H1 (cell line): ENCODE measurements at places on chromosomes 3 and 15.
A peak's percentile ranks its signal among the peaks of the same experiment; 100 is the strongest.

- H3K36me3 ChIP-seq, result no peaks in the 10 kb centered on the region
- no peak for DNase-seq
- H3K27me3 ChIP-seq, result no peaks in the 10 kb centered on the region
- H3K4me1 ChIP-seq, result no peaks in the 10 kb centered on the region
Measured at GRCh38 chr3:56885453-56885852, 83.7 kb upstream of the ARHGEF3 start.

GRCh38 chr15:77851691-77852090 is 219.0 kb upstream of the LINGO1 start:
- no peak overlapping the region for H3K4me3 ChIP-seq
- DNase-seq, result no peak
- no peak overlapping the region for H3K27ac ChIP-seq
- H3K36me3 ChIP-seq, result no peaks in the 10 kb centered on the region

GRCh38 chr3:158350971-158351370 is 220.0 kb upstream of the MLF1 start:
- H3K4me3 ChIP-seq, result no peak overlapping the region
- H3K27ac ChIP-seq, result no peak overlapping the region
- H3K27me3 ChIP-seq, result no peaks in the 10 kb centered on the region
- H3K4me1 ChIP-seq, result no peaks in the 10 kb centered on the region

- H3K27me3 ChIP-seq, result peaks cover 6% of the 10 kb centered on the region
- no peak overlapping the region for H3K27ac ChIP-seq
- no peaks in the 10 kb centered on the region for H3K36me3 ChIP-seq
- peak overlapping the region; percentile 66 for H3K4me3 ChIP-seq
- DNase-seq, result peak; percentile 70
Measured at GRCh38 chr15:31327669-31328427, 1.2 kb downstream of the KLF13 start.

DNA sequence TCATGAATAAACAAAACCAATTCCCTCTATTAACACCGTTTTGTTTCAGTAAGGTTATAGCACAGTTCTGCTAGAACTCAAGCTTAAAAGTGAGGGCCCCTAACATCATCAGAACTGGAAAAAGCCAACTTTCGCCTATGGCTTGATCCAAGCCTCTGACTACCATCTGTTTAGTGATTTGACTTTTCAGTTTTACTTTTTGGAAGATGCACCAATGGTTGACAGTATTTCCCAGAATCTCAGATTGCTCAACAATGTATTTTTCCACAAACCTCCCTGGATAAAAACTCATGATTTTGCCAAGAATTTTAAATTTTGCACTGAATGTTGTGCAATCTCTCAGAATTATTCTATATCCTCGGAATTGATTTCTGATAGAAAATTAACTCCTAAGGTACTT is 190.7 kb downstream of the LSAMP start:
- H3K4me3 ChIP-seq, result no peak overlapping the region
- H3K27me3 ChIP-seq, result peaks cover 6% of the 10 kb centered on the region; the same call in 1 of the 2 replicates
- no peak overlapping the region for H3K27ac ChIP-seq
- peaks cover 12% of the 10 kb centered on the region; the same call in 1 of the 2 replicates for H3K4me1 ChIP-seq
- DNase-seq, result no peak

GRCh38 chr3:171350364-171350763 is 109.8 kb downstream of the TNIK start:
- H3K4me1 ChIP-seq, result peaks cover 2% of the 10 kb centered on the region
- H3K36me3 ChIP-seq, result no peaks in the 10 kb centered on the region
- no peak overlapping the region for H3K4me3 ChIP-seq
- no peak overlapping the region for H3K27ac ChIP-seq

GRCh38 chr3:153289334-153289808 is 127.3 kb downstream of the RAP2B start:
- DNase-seq, result no peak
- no peak overlapping the region for H3K4me3 ChIP-seq
- H3K27me3 ChIP-seq, result no peaks in the 10 kb centered on the region
- no peaks in the 10 kb centered on the region for H3K36me3 ChIP-seq
- no peak overlapping the region for H3K27ac ChIP-seq

- H3K27ac ChIP-seq, result no peak overlapping the region
- H3K4me3 ChIP-seq, result no peak overlapping the region
- DNase-seq, result no peak
- H3K36me3 ChIP-seq, result no peaks in the 10 kb centered on the region
- H3K4me1 ChIP-seq, result peaks cover 6% of the 10 kb centered on the region; the same call in 1 of the 2 replicates
Measured at GRCh38 chr3:197856199-197856816, 65.3 kb downstream of the LRCH3 start.

DNA sequence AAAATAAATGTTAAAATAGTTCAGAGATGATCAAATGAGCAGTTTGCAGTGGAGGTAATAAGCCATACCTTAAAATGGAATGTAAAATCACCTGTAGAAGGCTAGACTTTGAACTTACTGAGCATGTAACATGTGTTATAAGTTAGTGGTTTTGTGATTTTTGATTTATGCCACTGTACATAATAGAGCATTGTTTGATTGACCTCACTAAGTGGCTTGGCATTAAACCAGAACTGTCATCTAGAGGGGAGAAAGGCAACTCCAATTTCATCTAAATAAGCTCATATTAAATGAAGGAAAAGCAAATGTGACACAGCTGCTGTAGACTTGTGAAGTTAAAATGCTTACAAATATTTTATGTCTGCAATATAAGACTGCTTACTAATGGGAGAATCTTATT is 387.9 kb downstream of the ZIC1 start:
- H3K4me3 ChIP-seq, result no peak overlapping the region
- no peak for DNase-seq
- H3K4me1 ChIP-seq, result no peaks in the 10 kb centered on the region
- H3K36me3 ChIP-seq, result no peaks in the 10 kb centered on the region

DNA sequence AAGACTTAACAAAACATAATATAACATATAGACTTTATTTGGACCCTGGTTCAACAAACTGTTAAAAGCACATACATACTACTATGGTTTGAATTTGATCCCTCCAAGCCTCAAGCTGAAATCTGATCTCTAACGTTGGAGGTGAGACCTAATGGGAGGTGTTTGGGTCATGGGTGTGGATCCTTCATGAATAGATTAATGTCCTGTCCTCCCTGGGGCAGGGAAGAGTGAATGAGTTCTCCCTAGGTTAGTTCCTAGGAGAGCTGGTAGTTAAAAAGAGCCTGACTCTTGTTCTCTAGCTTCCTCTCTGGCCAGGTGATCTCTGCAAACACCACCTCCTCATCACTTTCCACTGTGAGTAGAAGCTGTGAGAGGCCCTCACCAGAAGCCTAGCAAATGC is 36.4 kb downstream of the CLASP2 start:
- H3K4me3 ChIP-seq, result no peak overlapping the region
- peaks cover 15% of the 10 kb centered on the region for H3K36me3 ChIP-seq
- H3K4me1 ChIP-seq, result no peaks in the 10 kb centered on the region
- H3K27me3 ChIP-seq, result no peaks in the 10 kb centered on the region

- no peak overlapping the region for H3K27ac ChIP-seq
- H3K4me3 ChIP-seq, result no peak overlapping the region
- DNase-seq, result no peak
- no peaks in the 10 kb centered on the region for H3K36me3 ChIP-seq
- peaks cover 2% of the 10 kb centered on the region; the same call in 1 of the 2 replicates for H3K4me1 ChIP-seq
Measured at GRCh38 chr15:80875568-80876347, 96.6 kb downstream of the CEMIP start.

- H3K27me3 ChIP-seq, result no peaks in the 10 kb centered on the region
- no peak for DNase-seq
Measured at GRCh38 chr3:124879337-124879680, 7.9 kb downstream of the ITGB5 start.

DNA sequence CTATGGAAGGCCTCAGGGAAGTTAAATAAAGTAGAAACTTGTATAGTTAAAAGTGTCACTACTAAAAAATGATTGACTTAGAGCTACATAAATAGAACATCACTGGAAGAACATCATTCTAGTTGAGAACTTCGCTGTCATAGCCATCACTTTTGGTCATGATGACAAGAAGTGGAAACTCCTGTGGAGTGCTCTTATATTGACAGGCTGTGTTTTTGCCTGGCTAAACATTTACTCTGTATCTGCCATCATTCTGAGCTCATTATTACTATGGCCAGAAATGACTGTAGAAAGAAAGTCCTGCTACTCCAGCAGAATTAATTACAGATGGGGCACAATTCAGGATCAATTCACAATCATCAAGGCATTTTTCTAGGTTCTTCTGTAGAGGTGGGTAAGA is 165.1 kb upstream of the GOLIM4 start:
- 0 out of 2 replicates have a peak, but pooled peaks cover 4% of the 10 kb centered on the region for H3K4me1 ChIP-seq
- no peaks in the 10 kb centered on the region for H3K27me3 ChIP-seq
- DNase-seq, result no peak

GRCh38 chr3:31402117-31402516 is 130.6 kb upstream of the STT3B start:
- H3K36me3 ChIP-seq, result no peaks in the 10 kb centered on the region
- no peak overlapping the region for H3K4me3 ChIP-seq
- DNase-seq, result no peak
- H3K27ac ChIP-seq, result no peak overlapping the region

GRCh38 chr3:13628432-13628831 is 79.5 kb downstream of the FBLN2 start:
- no peaks in the 10 kb centered on the region for H3K4me1 ChIP-seq
- H3K4me3 ChIP-seq, result no peak overlapping the region
- no peak for DNase-seq
- no peaks in the 10 kb centered on the region for H3K27me3 ChIP-seq
- H3K27ac ChIP-seq, result no peak overlapping the region
- H3K36me3 ChIP-seq, result no peaks in the 10 kb centered on the region

DNA sequence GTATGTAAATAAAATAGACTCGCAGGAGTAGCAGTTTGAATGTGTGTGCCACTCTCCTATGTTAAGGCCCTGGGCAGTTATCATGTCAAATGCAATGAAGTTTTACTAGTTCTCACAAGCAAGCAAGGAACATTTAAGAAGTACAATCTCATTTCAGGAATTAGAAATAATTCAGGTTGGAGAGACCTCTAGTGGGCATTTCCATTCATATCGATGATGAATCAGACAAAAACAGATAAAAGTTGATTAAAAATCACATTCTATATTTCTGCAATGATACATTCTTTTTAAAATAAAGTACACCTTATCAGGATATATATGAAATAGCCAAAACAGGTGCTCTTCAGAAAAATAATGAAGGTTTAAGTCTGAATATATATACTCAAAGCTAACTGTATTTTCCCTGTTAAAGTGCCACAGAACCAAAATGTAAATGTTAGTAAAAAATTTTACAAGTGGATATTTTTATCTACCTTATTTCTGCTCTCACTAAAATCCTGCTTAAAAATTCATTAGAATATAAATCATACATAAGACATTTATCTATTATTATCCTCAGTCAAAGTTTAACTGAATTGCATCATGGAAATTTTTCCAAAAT is 492.4 kb upstream of the FRG2C start:
- no peak overlapping the region for H3K27ac ChIP-seq
- H3K27me3 ChIP-seq, result no peaks in the 10 kb centered on the region

- H3K4me1 ChIP-seq, result peaks cover 25% of the 10 kb centered on the region
- no peak overlapping the region for H3K4me3 ChIP-seq
- peaks cover 8% of the 10 kb centered on the region; the same call in 1 of the 2 replicates for H3K36me3 ChIP-seq
Measured at GRCh38 chr3:31918179-31919150, 62.6 kb downstream of the OSBPL10 start.

- H3K4me1 ChIP-seq, result no peaks in the 10 kb centered on the region
- no peak overlapping the region for H3K27ac ChIP-seq
Measured at GRCh38 chr15:81061490-81062253, 60.9 kb downstream of the TLNRD1 start.

DNA sequence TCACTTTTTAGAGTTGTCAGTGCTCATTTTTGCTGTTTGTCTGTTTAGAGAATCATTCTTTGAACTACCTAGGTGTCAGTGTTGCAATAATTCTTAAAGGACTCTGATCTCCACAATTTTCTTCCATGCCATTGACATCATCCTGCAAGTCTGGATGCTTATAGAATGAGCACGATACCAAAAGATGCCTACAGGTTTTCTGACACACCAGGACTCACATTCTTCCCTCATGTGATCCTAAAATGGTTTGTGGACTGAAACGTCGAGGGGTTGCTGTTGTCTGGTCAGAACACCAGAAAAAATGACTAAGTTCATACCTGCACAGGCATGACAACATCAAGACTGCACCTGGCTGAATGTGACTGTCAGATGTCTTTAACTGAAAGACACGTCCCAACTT is 95.9 kb downstream of the SEMA5B start:
- no peak for DNase-seq
- no peak overlapping the region for H3K4me3 ChIP-seq
- no peaks in the 10 kb centered on the region for H3K4me1 ChIP-seq

GRCh38 chr3:101495552-101495951 is 17.5 kb downstream of the SENP7 start:
- no peaks in the 10 kb centered on the region for H3K27me3 ChIP-seq
- no peak for DNase-seq

DNA sequence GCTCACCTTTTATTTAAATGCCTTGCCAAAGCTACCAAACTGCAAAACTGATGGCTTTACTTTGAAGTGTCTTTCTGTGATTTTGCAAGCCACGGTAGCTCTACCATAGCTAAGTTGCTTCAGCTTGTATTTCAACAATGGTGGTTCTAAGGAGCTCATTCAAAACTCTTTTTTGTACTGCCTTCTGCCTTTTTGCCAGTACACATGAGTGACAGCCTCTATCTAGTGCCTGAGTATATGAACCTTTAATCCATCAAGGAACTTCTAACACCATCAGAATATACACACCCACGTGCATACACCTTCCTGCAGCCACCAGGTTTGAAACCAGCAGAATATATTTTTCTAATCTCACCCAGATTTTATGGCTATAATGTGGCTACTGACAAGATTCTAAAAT is 10.4 kb upstream of the NR2F2 start:
- DNase-seq, result no peak
- no peaks in the 10 kb centered on the region for H3K4me1 ChIP-seq
- no peak overlapping the region for H3K27ac ChIP-seq
- peaks cover 68% of the 10 kb centered on the region for H3K27me3 ChIP-seq
- no peaks in the 10 kb centered on the region for H3K36me3 ChIP-seq

GRCh38 chr15:100335335-100335999 is 6.3 kb downstream of the ADAMTS17 start:
- peaks cover 6% of the 10 kb centered on the region for H3K4me1 ChIP-seq
- H3K4me3 ChIP-seq, result no peak overlapping the region
- no peak for DNase-seq

GRCh38 chr3:69413551-69414207 is 27.8 kb upstream of the FRMD4B start:
- no peak overlapping the region for H3K27ac ChIP-seq
- no peak for DNase-seq
- H3K4me3 ChIP-seq, result no peak overlapping the region
- H3K4me1 ChIP-seq, result no peaks in the 10 kb centered on the region
- no peaks in the 10 kb centered on the region for H3K36me3 ChIP-seq

GRCh38 chr15:25719101-25719985 is 143.8 kb downstream of the ATP10A start:
- H3K27ac ChIP-seq, result no peak overlapping the region
- H3K4me3 ChIP-seq, result no peak overlapping the region
- DNase-seq, result no peak
- H3K27me3 ChIP-seq, result no peaks in the 10 kb centered on the region
- H3K4me1 ChIP-seq, result no peaks in the 10 kb centered on the region
